NCI-H187 treated with DMSO at 0.1 percent for 48 hours (cell line): ENCODE measurements at places on chromosomes 7 and 10.

DNA sequence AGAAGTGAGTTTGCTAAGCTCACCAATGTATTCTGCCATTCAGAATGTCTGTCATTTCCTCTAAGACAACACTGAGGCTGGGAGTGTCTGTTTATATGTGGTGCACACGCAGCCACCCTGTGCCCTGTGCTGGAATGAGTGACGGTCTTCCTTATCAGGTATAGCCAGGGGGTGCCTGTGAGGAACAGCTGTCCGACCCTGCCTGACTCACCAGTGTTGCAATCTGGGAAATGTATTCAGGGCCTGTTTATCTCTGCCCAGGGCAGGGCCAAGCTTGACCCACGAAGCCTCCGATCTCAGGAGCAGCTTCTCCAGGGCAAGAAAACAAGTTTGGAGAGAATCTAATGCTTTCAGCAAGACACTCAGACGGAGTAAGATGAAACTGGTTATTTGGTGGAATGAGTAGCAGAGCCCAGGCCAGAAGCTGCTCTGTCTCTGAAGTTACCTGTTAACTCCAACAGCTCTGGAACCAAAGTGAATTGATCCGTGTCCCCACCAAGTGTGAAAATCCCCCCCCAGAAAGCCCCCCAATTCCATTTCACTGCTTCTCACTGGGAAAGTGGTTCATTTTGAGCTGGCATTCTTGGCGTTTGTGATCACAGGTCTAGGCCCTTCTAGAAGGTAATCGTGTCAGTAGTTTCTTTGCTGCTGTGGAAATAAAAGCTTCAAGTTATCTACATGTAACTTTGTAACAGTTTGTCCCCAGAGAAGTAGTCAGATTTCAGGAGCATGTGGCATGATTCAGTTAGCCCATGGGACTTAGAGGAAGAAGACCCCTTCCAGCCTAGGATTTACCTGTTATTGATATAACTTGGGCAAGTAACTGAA lies 6.1 kb upstream of the UBE2H start:
- DNase-seq, result no peak

- no peak for DNase-seq
Measured at GRCh38 chr10:52276986-52277385, 37.1 kb upstream of the DKK1 start.

- DNase-seq, result no peak
Measured at GRCh38 chr7:44969049-44969700, 9.6 kb downstream of the MYO1G start.

- no peak for DNase-seq
Measured at GRCh38 chr10:112332022-112332421, 41.9 kb upstream of the ACSL5 start.

- no peak for DNase-seq
Measured at GRCh38 chr7:216360-217300, 24.3 kb downstream of the FAM20C start.

DNA sequence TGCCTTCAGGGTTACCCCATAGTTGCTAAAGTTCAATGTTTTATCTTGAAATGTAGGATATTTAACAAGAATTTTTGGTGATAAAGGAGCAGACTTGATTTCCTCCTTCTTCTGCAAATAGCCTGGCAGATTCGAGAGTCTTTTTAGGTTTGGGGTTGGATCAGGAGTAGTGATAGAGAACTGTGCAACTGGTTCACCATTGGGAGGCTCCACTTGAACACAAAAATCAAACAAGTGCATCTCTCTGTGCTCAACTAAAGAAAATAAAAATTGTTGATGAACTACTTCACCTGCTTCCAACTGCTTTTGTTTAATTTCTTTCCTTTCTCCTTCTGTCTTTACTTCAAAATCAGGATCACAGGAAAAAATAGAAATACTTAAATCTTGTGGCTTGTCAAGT lies 58.5 kb downstream of the MACC1 start:
- DNase-seq, result no peak

DNA sequence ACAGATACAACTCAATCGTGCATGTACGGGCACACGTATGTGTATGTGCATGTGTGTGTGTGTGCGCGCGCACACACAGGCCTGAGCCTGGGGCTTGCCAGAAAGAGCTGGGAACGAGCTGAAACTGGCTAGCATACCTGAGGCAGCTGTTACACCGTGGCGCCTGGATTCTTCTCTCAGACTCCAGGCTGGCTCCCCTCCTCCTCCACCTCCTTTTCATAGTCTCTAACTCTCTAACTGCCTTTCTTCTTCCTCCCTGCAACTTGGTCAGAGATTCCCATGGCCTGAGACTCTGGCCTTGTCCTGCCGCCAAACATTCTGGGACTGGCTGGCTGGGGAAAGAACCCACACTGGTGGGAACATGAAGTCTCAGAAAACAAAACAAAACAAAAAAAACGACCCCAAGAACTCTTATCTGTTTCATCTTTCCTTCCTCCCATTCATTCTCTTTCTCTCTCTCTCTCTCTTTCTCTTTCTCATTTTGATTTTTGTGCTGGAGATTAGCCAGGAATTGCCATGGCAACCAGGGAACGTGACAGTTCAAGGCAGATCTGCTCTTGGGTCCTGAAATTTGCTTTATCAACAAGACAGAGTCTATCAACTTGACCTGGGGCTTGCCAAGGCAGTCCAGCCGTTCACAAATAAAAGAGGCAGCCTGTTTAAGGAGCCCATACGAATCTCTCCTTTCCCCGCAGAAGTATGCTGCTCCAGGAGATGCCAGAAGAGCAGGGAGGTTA lies 76.8 kb upstream of the SEM1 start:
- DNase-seq, result no peak

DNA sequence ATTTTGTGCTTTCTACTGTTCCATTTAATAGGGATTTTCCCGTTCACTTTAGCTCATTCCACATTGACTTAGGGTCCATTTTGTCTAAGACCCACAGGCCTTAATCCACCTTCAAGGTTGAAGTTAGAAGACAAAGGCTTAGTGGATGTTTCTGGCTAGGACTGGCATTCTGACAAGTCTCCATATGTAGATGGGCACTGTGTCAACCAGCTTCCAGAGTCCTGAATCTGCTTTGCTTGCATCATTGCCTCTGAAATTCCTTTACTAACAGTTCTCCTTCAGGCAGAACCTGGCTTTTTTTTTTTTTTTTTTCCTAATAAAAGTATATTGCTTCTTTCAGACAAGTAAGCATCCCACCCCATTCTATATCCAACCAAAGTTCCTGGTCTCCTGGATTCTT lies 69.6 kb upstream of the PDCD4 start:
- no peak for DNase-seq

- DNase-seq, result no peak
Measured at GRCh38 chr10:7007600-7008190, 403.1 kb downstream of the SFMBT2 start.

DNA sequence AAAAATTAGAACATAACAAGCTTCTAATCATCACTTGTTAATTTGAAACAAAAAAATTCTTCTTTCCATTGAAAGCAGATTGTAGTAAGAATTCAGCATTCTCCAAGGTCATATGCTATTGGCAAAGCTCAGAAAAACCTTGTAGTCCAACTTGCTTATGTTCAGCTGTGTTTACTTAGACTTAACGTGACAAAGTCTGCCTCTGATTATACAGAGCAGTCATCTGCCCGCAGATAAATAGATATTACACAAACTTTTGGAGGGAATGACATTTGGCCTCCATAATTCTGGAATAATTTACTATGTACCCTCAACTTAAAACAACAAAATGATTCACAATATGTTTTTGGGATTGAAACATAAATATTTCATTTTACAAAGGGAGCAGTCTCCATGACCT lies 45.8 kb downstream of the MKX start:
- no peak for DNase-seq

DNA sequence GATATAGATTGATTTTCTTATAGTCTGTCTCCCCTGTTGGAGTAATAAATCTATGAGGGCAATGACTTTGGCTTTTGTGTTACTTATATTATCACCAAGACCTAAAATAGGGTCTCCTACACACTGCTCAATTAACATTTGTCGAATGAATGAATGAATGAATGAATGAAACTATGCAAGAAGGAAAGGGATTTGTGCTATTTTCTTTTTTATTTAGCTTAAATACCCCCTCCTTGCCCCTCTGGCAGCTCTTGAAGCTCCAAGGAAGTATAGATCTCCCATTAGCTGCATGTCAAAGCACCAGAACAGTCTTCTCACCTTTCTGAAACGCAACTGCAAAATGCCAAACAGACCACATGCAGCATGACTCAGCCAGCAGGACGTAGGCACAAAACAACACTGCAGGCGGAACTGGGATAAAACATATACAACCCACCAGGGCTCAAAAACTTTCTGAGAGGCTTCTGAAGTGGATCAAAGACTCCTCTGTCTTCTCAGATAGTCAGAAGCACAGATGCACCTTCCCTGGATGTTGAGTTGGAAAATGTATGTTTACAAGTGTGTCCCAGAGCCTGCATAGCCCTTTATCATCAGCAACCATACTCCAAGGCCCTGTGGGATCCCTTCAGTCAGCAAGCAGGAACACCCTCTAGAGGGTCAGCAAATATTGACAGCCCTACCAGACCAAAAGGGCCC lies 187.8 kb downstream of the NPSR1 start:
- DNase-seq, result no peak

DNA sequence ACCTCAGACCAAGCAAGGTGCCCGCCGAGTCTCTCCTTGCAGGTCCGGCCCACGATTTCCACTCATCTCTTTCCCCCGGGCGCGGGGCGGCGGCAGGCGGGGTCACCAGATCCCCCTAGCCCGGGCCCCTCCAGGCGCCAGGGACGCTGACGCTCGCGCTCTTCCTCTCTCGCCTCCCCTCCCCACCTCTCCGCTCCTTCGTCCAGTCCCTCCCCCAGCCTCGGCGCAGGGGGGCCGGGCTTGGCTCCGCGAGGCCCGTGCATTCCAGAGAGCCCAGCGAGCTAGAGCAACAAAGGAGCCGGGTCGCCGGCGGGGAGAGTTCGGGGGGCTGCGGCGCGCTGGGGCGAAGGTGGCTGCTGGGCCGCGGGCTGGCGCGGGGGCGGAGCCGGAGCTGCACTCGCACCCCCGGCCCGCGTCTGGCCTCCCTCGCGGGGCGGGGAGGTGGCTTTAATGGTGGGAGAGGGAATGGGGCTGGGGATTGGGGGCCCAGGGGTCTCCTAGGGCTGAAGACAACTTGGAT lies at the start of gene SMO:
Gene SMO, plus strand, starts transcription at position 262 of the 520 bp plus-strand sequence. CDS start 519 bp downstream, outside the sequence.
- no peak for DNase-seq
